ENCODE measurements at places on chromosomes 3 and 15.

DNA sequence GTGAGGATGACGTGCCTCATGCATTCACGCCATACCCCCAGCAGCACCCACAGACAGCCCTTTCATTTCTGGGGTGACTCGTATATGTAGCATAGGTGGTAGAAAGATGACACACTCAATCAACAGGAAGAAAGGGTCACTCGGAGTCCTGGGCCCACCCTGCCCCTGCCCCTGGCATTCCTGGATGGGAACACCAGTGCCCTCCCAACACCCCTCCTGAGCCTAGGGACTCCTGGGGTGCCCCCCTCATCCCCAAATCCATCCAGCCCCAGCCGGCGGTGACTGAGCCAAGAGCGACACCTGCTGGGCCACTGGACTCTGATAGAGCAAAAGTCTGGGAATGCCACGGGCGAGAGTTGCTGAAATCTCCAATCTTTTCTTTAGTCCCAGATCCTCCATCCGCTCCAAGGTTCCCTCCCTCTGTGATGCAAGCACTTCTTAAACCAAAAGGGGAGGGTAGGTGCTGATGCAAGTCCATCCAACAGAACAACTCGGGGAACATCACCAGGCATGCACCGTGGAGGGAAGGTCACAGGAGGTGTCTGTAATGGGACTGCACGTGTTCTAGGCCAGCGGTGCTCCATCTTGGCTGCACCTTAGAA is 31.1 kb downstream of the ACAN start:
- peak; percentile 2 for DNase-seq

DNA sequence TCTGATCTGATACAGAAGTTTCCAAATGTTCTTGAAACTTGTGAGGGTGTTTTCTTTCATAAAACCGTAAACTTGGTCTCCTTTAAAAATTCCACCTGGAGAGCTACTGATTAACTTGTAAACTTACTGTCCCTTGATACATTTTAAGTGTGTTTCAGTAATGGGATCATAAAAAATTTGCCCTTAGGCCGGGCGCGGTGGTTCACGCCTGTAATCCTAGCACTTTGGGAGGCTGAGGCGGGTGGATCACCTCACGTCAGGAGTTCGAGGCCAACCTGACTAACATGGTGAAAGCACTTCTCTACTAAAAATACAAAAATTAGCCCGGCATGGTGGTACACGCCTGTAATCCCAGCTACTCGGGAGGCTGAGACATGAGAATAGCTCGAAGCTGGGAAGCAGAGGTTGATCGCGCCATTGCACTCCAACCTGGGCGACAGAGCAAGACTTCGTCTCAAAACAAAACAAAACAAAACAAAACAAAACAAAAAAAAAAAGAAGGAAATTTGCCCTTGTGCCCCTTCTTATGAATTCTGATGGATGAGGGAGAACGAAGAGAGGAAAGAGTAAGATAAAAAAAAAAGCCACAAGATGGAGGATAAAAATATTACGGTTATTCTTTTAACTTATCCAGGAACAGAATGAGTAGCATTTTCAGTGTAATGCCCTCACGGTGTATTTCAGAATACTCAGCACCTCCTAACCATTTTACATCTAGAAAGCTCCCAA is 32.1 kb upstream of the AP4E1 start:
- DNase-seq: no peak

- no peak for DNase-seq
These were observed 23.7 kb upstream of the CD276 start for GRCh38 chr15:73660455-73660854.

DNA sequence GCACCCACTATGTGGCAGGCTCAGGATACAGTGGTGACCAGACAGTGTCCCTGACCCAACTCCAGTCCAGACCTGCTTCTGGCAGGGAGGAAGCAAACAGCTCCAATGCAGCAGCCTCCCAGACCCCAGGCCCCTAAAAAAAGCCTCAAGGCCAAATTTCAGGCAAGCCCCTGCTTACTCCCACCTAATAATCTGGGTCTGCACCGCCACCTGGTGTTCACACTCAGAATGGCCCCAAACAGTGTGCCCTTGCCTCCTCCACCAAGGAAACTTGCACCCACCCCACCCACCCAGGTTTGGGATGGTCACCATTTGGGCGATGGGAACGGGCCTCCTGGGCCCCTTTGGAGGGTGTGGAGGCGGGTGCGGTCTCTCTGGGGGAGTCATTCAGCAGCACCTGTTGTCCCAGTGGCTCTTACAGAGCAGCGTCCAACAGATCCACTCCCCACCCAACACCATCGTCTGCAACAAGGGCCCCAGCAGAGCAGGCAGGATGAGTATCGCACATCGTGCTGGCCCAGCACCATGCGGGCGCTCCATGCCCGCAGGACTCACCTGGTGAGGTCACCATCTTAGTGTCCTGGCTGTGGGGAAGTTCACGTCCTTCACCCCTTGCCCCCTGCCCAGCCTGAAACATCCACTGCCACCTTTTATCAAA is 17.3 kb downstream of the C3orf18 start:
- peak; percentile 57 for DNase-seq

DNA sequence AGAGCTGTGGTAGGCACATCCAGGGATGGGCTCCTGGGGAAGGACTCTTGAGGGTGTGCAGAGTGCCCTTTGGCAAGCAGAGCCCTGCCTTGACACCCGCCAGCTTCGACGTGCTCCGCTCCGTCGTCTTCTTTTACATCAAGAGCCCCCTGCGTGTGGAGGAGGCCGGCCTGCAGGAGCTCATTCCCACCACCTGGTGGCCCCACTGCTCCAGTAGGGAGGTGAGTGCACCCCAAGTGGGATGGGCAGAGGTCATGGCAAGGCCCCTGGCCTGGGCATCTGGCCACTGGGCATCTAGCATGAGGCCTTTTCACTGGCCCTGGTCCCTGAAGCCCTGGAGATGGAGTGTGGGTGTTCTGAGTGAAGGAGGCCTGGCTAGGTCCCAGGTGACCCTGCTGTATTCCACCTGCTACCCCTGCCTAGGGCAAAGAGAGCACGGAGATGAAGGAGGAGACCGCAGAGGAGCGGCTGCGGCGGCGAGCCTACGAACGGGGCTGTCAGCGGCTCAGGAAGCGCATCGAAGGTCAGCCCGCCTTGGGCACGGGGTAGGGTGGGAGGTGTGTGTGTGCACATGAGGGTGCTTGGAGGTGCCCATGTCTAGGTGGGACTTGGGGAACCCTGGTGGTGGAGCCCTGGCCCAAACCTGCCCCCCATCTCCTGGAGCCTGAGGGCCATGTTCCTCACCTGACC is 12.2 kb downstream of the RNF123 start:
- no peak for DNase-seq

- no peak for DNase-seq
These were observed 111.5 kb upstream of the FLNB start for GRCh38 chr3:57896691-57897090.

GRCh38 chr15:45117308-45118130 is 3.4 kb downstream of the DUOXA2 start:
- no peak for DNase-seq

- no peak for DNase-seq
These were observed 24.8 kb upstream of the PPIB start for GRCh38 chr15:64187396-64188191.

DNA sequence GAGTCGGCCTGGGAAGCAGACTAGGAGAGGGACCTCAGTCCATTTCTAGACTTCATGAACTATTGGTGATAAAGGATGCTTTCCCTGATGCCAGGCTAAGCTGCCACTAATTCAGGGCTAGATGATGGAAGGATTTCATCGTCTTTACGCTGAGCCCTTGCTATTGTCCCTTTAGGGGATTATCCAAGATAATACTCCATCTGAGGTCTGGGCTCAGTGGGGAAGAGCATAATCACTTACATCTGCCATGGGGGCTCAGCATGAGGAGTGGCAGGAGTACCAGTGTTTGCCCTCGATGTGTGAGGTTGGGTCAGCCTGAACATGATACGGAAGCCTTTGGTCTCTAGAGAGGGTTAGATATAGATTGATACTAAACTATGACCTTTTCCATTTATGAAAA is 47.3 kb downstream of the PTPRG start:
- DNase-seq: no peak

DNA sequence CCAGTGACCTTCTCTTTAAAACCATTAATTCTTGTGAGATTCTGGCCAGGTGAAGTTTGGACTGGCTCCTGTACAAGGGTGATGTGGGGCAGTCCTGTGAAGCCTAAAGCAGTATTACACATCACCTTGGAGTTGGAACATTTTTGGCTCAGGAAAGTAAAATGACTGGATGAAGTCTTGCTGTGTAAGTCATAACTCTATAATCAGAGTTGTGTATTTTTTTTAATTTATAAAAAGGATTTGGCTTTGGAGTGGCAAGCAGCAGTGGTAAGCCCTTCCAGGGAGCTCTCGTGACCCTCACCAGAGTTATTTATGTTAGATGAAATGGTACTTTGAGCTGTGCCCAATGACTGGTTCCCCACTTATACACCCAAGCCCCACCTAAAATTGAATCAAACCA is 331.2 kb upstream of the DCBLD2 start:
- DNase-seq: no peak

GRCh38 chr3:59762941-59763340 is 713.1 kb upstream of the CFAP20DC start:
- DNase-seq: no peak

GRCh38 chr15:58441376-58442070 is 9.7 kb downstream of the LIPC start:
- DNase-seq: no peak

- DNase-seq: no peak
These were observed 201.5 kb upstream of the RBMS3 start for GRCh38 chr3:29079358-29079757.

DNA sequence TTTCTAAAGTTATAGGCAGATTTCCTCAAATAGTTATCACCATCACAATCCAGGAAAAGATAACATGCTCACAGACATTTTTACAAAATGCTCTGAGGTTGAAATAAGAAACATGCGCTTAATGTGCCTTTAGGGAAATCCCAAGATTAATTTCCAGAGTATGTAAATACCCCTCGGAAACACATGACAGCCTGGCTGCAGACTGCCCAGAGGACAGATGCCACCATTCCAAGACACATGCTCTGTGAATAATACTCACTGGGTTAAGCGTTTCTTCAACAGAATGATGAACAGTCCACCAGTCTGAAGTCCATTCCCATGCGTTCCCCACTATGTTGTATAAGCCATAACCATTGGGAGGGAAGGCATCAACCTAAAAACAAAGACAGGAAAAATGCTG is 56.5 kb downstream of the SUMF1 start:
- DNase-seq: no peak

GRCh38 chr3:135513106-135514059 is 452.1 kb upstream of the PPP2R3A start:
- no peak for DNase-seq

- no peak for DNase-seq
These were observed 342.1 kb downstream of the OCA2 start for GRCh38 chr15:27757052-27757451.

- DNase-seq: no peak
These were observed 111.3 kb downstream of the GBE1 start for GRCh38 chr3:81650187-81650586.

GRCh38 chr15:73965758-73966113 is 26.4 kb downstream of the STOML1 start:
- no peak for DNase-seq

All from effector CD8-positive, alpha-beta T cell (primary cell).